ENCODE measurements at places on chromosomes 13 and 19.

DNA sequence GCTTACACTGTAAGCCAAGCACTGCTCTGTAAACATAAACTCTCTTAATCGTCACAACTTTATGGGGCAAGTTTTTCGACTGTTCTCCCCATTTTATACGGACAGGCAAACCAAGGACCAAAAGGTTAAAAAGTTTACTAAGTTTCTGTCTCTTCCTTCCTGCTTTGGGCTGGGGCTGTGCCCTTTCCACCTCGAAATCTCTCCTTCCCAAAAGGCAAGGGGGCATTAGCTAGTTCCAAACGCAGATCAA lies 2.2 kb downstream of the JUND start:
- no peak for DNase-seq

- no peak for DNase-seq
Measured at GRCh38 chr13:73177916-73178565, 119.2 kb downstream of the KLF5 start.

DNA sequence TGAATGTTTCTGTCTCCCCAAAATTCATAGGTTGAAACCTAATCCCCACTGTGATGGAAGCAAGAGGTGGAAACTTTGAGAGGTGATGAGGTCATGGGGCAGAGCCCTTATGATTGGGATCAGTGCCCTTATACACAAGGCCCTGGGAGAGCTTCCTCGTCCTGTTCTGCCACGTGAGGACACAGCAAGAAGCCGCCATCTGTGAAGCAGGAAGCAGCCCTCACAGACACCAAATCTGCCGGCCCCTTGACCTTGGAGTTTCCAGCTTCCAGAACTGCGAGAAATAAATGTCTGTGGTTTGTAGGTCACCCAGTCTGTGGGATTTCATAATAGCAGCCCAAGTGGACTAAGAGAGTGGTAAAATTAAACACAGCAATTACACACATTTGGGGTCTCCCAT lies 737.4 kb downstream of the UQCRFS1 start:
- no peak for DNase-seq

DNA sequence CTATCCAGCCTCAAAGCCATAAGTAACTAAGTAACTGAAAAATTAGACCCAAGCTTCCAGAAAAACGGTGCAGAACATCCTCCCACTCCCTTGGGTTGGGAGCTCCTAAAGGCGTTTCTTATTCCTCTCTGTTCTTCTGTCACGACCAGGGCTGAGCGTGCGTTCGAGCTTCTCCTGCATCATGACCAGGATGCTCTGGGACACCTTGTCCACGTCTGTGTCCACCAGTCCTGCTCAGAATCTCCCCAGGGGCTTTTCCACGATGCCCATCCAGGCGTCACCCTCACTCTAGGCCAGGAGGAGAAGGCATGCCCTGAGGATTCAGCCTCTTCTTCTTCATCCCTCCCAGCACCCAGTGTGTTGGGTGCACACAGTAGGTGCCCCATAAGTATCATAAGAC lies 37.8 kb upstream of the GAS6 start:
- DNase-seq: no peak

DNA sequence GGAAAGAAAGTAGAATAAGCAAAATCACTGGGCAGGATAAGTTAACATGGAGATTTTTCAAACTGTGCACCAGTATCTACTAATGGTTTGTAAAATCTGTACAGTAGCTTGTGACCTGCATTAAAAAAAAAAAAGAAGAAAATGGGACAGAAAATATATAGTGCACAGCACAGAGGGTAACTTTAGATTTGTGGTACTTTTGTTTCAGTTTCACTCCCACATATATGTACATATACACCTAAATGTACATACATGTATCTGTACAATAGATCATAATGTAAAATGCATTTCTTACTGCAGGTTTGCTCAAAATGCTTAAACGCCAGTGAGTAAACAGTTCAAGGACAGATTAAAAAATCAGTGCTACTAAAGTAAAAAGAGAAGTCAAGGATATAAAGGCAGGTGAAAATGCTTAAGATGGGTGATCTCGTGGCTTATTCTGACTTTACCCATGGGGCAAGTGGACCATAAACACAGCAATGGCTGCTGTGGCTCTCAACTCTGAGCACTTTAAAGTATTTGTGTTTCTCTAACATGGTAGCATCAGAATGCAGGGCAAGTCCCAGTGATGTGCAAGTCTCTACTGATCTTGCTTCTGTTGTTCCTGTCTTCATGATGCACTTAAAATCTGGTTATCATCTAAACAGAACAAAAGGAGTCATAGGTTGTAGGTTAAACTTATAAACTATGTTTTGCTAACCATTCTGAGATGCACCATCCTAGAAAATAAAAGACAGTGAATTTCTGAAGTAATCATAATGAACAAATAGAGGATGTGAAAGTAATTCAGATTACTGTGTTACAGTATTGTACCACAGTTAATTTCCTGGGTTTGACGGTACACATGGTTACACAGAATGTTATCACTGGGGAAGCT lies 112.3 kb downstream of the MIPEP start:
- no peak for DNase-seq

- DNase-seq: no peak
Measured at GRCh38 chr19:37718304-37718703, 1.3 kb downstream of the ZNF607 start.

- DNase-seq: no peak
Measured at GRCh38 chr13:107743983-107744382, 471.4 kb downstream of the LIG4 start.

- no peak for DNase-seq
Measured at GRCh38 chr13:60324131-60324530, 72.9 kb upstream of the TDRD3 start.

DNA sequence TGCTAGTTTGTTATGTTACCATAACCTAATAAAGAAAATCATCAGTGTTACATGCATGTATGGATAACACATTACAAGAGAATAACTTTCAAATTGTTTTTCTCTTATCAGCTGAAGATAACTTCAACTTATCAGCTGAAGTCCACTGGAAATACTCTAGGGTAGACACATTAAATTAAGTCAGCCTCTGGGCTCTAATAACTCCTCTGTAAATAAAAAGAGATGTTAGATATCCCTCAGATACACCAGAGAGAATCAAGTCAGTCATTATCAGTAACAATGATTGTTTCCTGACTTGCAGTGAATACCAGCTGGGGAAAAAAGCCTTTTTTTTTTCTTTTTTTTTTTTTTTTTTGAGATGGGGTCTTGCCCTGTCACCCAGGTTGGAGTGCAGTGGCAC lies 1.6 kb upstream of the KBTBD7 start:
- no peak for DNase-seq

DNA sequence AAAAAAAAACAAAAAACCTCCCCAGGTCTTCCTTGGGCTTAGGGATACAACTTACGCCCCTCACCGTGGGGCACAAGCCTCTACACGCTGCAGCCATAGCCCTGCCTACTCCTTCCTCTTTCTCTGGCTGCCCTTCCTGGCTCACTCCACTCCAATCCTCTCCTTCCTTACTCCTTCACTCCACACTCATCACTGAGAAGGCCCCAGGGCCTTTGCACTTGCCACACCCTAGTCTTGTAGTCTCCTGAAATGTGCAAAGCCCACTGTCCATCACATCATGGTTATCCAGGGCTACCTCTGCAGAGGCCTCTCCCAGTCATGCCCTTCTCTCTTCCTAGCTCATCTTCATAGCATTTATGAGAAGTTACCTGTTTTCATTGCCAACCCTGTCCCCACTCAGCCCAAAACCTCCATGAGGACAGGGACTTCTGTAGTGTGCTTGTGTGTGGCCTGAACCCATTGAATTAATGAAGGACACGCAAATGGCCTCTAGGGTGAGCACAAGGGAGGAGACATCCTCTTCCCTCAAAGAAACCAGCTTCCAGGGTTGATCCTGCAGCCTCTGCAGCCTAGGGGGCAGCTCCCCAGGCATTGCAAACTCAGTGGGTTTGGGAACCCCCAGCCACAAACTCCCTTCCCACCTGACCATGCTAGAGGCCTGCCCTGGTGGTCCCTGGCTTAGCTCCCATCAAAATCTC lies 7.9 kb upstream of the HSH2D start:
- DNase-seq: no peak

GRCh38 chr13:74845806-74846205 lies 636.2 kb downstream of the TBC1D4 start:
- no peak for DNase-seq

- no peak for DNase-seq
Measured at GRCh38 chr13:45951724-45952123, 100.2 kb upstream of the SIAH3 start.

GRCh38 chr19:11494634-11495285 lies 10.9 kb downstream of the ZNF653 start:
- no peak for DNase-seq

GRCh38 chr13:33034882-33035520 lies 18.8 kb downstream of the KL start:
- DNase-seq: no peak

GRCh38 chr13:41563984-41564365 lies 106.6 kb downstream of the RGCC start:
- no peak for DNase-seq

GRCh38 chr13:23636360-23636759 lies 66.1 kb downstream of the TNFRSF19 start:
- DNase-seq: no peak

- DNase-seq: no peak
Measured at GRCh38 chr19:38675611-38676010, 28.2 kb downstream of the ACTN4 start.

GRCh38 chr19:40365613-40366401 lies 17.3 kb downstream of the PLD3 start:
- peak; percentile 41 for DNase-seq

DNA sequence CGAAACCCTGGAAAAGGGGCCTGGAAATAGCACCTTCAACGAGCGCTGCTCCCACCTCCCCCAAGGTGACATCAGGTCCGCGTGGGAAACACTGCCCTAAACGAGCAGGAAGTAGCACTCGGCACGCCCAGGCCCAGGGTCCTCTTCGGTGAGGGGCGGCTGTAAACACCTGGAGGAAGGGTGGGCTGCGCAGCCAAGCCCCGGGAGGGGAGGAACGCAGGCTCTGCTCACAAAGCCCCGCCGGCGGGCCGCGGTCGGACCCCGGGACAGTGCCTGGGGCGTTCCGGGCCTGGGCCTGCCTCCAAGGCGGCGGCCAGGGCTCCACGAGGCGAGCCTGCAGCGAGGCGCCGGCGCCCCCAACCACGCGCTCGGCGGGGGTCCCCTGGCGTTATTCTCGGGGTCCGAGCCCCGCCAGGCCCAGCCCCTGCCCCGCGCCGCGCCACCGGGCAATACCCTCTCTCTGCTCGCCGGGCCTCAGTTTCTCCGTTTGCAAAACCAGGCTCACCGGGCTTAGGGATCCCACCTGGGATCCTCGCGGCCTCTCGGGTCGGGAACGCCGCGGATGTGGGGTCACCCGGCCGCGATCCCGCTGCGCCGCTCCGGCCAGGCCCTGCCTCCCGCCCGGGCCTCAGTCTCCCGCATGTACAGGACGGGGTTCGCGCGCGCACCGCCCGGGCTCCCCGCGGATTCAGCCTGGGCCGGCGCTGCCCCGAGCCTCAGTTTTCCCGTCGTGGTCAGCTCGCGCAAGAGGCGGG lies 630 bp downstream of the RNF126 start:
- peak; percentile 56 for DNase-seq

- no peak for DNase-seq
Measured at GRCh38 chr13:40160618-40161350, 505.3 kb downstream of the COG6 start.

DNA sequence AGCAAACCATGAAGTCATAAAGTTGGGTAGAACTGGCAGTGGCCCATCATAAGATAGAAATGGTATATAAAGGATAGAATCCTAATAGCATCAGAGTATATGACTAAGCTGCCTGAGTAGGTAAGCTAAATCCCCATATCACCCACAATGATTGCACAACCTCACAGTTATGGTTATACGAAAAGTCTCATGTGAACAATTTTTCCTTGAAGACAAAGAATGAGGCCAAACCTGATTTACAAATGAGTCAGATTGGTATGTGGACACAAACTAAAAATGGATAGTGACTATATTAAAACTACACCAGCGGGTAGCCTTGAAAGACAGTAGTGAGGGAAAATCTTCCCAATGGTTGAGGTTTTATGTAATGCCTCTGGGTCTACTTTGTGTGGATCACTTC lies 40.9 kb upstream of the UFM1 start:
- DNase-seq: no peak

DNA sequence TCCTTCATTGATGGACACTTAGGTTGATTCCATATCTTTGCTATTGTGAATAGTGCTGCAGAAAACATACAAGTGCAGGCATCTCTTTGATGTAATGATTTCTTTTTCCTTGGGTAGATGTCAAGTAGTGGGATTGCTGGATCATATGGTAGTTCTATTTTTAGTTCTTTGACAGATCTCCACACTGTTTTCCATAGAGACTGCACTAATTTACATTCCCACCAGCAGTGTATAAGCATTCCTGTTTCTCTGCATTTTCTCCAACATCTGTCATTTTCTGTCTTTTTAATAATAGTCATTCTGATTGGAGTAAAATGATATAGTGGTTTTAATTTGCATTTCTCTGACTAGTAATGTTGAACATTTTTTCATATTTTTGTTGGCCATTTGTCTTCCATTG lies 116.7 kb downstream of the LMO7 start:
- DNase-seq: no peak

- no peak for DNase-seq
Measured at GRCh38 chr13:113798200-113798811, 39.3 kb downstream of the TMEM255B start.

DNA sequence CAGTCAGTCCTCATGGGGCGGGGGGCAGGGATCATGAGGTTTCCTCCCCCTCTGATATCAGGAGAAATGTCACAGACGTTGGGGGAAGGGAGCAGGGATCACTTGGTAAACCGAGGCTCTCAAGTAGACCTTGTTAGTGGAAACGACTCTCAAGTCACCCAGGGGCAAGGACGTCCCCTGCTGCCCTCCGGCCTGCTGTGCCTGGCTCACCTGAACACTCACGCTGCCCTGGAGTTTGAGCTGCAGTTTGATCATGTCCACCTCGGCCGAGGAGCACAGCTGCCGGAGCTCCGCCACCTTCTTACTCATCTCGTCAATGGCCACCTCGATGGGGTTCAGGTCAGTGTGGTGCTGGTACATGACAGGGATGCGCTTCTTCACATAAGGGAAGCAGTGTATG lies 47.6 kb upstream of the SLC15A1 start:
- no peak for DNase-seq

- no peak for DNase-seq
Measured at GRCh38 chr19:41407271-41407670, 9.7 kb downstream of the BCKDHA start.

DNA sequence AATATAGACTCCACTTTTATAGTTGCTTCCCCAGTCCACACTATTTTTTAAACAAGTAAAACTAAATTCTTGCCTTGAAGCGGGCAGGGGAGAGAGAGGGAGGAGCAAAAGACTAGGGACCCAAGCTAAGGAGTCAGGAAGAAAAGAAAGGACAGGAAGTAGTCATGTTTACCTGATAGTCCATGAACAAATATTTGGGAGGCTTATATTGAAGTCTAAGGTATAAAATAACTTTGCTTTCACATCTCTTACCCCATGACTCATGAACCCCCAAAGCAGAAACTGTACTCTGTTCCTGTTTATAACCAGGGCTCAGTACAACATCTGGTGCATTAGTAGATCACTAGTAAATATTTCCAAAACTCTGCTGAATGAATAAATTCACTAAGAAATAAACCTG lies 67.3 kb downstream of the ZAR1L start:
- no peak for DNase-seq
